Astrocyte of the hippocampus (primary cell): ENCODE measurements at places on chromosomes 2 and 18.

DNA sequence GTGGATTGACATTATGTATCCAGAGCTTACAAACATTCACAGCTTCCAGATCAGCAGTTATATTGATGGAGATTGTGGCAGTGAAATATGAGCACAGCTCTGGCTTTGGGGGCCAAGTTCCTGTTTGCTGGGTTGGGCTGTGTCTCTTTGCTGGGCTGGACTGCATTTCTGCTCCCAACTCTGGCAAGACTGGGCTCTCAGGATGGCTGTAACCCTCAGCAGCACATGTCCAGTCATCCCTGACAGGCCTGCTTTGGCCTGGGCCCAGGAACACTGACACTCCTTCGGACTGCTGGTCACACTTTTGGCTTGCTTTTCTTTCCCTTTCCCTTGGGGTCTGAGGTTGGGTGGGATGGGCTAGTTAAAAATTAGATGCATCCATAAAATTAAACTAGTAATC, 17.9 kb upstream of the VPS4B start:
- DNase-seq: no peak

DNA sequence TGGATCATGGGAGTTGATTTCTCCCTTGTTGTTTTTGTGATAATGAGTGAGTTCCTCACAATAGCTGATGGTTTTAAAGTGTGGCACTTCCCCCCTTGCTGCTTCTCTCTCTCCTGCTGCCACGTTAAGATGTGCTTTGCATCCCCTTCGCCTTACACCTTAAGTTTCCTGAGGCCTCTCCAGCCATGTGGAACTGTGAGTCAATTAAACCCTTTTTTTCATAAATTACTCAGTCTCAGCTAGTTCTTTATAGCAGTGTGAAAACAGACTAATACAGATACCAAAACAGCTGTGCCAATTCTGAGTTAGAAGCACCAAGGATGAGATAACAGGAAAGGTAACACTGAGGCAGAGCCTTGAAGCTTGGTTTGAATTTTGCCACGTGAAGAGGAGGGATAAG, 44.7 kb downstream of the ITSN2 start:
- no peak for DNase-seq

- DNase-seq: no peak
Observed at GRCh38 chr2:28068527-28068926, 178.0 kb downstream of the BABAM2 start.

GRCh38 chr2:100923461-100924060, 78.5 kb upstream of the RPL31 start:
- no peak for DNase-seq
